Naive B cell (primary cell): ENCODE measurements at places on chromosomes 6 and 20.

- peak; percentile 56 for DNase-seq
Measured at GRCh38 chr6:13355043-13355945, 27.0 kb upstream of the TBC1D7 start.

DNA sequence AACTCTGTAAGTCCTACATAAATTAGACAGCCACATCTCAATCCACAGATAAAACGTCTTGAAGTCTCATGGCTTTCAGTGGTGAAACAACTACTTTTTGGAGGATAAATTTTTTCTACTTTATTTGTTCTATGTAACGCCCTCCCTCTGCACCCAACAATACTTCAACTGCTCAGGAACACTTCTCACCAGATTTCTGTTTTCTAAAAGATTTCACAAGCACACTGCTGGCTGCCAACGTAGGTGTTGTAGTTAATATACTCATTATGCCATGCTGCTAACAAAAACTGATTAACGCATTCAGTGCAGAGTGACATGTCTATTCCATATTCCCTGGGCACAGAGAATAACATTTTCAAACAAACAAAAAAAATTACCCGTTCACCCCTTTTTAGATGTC is 10.2 kb downstream of the USP49 start:
- no peak for DNase-seq

DNA sequence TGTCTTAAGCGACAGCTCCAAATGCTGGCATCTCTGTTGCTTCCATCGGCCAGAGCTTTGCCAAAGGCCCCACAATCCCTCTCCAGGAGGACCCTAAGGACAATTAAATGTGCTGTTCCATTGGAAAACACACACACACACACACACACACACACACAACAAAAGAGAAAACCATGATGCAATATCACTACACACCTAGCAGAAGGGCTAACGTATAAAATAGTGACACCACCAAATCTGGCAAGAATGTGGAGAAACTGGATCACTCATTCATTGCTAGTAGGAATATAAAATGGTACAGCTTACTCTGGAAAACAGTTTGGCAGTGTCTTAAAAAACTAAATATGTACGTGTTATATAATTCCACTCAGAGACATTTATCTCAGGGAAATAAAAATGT is 13.0 kb upstream of the TMEM14A start:
- no peak for DNase-seq

DNA sequence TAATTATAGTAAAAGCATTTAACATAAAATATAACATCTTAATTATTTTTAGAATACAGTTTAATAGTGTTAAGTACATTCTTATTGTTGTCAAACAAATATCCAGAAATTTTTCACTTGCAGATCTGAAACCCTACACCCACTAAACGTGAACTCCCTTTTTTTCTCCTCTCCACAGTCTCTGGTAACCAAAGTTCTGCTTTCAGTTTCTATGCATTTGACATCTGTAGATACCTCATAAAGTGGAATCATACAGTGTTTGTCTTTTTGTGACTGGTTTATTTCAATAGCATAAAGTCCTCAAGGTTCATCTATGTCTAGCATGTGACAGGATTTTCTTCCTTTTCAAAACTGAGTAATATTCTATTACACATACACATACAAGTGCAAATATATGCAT is 286.3 kb downstream of the BTBD3 start:
- DNase-seq = no peak

DNA sequence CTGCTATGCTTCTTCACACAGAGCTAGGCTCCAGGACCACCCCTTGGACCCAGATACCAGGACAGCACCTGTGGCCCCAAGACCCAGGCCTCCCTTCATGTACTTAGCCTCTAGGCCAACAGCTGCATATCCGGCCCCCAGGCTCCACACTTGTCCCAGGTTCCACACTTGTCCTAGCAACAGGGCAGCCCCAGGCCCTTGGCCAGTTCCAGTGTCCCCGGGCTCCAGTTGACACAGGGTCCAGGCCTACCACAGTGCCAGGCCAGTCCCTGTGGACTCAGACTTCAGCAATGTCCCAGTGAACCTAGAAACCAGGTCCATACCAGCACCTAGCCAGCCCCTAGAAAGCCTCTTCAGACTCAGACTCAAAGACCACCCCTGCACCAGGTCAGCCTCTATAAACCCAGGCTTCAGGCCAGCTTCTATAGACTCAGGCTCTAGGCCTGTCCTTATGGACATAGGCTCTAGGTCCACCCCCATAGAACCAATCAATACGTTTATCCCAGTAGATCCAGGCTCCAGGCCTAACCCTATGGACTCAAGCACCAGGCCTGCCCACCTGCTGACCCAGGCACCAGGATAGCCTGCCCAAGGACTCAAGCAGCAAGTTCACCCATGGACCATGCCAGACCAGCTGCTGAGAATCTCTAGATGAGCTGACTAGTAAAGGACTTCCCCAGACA is 46.3 kb downstream of the RCAN2 start:
- no peak for DNase-seq

DNA sequence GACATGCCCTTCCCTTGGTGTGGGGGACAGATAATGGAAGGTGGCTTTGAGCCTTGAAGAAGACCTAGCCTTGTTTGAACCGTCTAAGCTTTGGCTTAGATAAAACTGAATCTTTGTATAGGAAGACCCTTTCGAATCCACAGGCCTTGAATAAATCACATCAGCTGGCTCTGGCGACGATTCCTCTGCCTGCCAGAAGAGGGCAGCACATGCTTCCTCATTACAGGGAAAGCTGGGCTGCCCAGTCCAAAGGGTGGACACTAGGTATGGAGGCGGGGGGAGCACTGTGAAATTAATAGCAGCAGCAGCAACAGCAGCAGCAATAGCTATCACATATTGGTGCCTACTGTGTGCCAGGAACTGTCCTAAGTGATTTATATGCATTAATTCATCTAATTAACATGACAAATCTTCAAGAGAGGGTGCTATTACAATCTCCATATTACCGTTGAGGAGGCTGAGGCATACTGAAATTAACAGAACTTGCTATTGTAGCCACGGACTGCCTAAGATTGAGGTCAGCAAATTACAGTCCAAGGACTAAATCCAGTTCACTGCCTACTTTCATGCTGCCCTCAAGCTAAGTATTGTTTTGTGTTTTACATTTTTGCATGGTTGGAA is 85.1 kb downstream of the CLIC5 start:
- peak; percentile 12 for DNase-seq

DNA sequence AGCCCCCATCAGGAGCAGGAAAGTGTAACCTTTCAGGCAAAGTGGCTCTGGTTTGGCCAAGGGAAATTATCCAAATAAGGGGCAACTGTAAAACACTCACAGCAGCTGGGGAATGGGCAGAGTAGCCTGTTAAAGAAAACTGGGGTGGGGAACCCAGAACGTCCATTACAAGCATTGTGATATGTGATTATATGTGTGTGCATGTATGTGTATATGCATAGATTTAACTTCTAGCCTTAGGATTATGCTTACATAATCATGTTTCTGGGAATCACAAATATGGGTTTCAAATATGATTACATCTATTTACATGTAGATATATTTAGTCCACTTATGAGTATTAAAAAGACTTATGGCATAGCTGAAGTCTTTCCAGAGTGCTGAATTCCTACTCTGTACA is 278.1 kb upstream of the JAG1 start:
- DNase-seq = no peak

GRCh38 chr20:46964618-46965455 is 70.2 kb downstream of the EYA2 start:
- no peak for DNase-seq

- DNase-seq = no peak
Measured at GRCh38 chr20:8431538-8432434, 299.7 kb downstream of the PLCB1 start.

DNA sequence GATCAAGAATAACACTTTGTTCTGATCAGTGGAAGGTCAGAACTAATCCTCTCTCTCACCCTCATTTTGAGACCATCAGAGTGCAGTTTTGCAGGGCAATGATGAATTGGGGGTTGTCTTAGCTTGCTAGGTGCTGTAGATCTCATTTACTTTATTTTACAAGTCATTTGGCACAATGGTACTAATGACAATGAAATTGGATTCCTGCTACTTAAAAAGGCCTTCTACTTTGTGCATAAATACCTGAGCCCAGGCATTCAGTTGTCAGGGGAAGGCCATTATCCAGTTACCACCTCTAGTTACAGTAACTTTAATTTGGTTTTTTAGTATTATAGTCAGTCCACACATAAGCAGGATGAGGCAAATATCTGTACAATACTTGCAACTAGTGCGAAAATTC is 240.0 kb downstream of the HDGFL1 start:
- DNase-seq = no peak

- DNase-seq = no peak
Measured at GRCh38 chr20:7667194-7667593, 273.1 kb downstream of the HAO1 start.

GRCh38 chr6:43828711-43829110 is 58.7 kb downstream of the VEGFA start:
- no peak for DNase-seq

DNA sequence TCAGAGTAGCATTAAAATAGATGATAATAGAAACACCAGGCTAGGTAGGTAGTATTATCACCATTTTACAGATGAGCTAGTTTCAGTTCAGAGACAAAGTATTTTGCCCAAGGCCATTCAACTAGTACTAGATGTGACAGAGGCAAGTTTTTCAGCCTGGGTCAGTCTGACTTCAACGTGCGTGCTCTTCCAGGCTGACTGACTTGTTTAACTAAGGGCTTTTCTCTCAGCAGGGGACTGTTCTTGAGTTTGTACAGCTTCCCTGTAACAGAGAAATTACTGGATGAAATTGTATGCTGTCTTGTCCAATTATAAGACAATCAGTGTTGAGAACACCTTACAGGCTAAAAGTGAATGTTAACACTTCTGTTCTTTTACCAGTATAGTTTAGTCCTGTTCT is 333.5 kb upstream of the MAN1A1 start:
- DNase-seq = no peak

DNA sequence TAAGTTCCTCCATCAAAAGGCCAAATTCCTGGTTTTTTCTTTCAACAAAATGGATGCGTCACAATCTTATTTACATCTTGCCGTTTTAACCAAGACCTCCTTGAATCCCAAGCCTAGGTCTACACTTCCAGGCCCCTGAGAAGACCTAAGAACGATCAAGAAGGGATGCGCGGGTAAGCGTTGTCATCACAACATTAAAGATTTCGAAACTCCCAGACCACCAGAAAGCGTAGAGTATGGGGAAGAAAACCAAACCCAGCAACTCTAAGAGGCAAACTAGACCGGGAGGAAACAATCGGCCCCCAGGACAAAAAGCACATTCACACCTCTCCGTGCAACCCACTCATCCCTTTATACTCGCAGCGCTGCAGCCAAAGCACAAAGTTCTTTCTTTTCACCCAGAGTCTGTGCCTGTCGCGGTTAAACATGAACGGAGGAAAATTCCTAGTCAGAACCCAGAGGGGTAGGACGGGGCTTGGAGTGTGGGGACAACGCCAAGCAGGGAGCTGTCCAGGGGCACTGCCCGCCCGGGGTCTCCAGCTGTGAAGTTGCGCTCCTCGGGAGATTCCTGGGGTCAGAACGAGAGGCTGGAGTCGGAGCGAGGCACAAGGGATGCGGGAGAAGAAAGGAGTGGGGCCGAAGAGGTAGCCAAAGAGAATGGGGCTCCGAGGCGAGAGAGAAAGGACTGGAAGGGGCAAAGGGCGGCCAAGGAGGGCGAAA is 725 bp downstream of the OSER1 start:
- DNase-seq = no peak

GRCh38 chr6:33410711-33411631 is at the start of gene PHF1:
PHF1 (plus strand) TSS chr6:33411014; CDS start chr6:33412264, 1,250 bp downstream.
- no peak for DNase-seq

- DNase-seq = no peak
Measured at GRCh38 chr6:52164319-52165094, 21.7 kb upstream of the IL17A start.

DNA sequence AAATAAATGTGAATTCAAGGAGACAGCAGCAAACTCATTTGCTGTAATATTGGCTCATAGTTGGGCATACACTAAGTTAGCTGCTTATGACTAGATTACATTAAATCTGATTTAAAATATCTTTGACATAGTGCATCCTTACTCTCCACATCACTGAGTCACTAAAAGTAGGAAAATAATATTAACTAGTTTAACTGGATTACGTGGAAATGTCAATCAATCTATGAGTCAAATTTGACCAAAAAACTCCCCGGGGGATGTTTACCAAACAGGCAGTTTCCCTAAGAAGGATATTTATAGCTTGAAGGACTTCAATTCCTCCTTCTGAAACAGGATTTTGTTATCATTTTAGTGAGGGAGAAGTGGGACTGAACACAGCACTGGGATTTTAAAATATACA is 366.5 kb downstream of the ESR1 start:
- DNase-seq = no peak

DNA sequence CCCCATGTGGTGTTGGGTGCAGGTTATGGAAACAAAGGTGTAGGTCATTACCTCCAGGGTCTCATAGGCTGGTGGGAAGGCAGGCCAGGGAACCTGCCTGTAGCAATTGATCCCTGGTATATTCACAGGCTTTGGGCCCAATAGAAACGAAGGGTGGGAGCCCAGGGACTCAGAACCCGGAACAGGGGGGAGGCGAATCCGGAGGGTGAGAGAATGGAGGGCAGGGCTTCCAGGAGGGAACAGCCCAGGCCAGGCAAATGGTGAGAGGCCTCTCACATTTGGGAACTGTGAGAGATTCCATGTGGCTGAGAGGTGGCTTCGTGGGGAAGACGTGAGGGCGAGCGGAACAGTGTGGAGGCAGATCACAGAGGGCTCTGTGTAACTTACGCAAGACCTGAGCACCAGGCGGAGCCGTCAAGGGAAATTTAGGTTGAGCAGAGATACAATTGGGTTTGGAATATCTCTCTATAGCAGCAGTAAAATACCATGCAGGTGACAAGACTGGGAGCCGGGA is 267.1 kb downstream of the ERMARD start:
- no peak for DNase-seq

- no peak for DNase-seq
Measured at GRCh38 chr6:10540073-10540746, 19.1 kb downstream of the GCNT2 start.

DNA sequence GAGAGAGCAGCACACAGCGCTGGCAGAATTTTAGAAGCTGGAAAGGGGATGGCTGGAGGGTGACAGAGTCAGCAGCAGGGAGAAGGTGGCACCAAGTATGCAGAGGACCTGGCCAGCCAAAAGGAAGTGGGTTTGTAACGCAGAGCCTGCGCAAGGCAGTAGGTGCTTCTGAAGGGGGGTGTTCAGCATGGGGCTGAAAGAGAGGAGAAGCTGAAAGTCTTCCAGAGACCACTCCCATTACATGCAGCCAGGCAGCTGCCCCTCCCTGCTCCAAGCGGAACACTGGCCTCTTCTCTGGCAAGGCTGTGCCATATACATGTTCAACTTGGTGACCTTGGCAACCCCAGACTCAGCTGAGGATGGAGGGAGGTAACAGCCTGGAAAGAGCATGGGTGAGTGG is 42.1 kb upstream of the TULP1 start:
- DNase-seq = no peak

- no peak for DNase-seq
Measured at GRCh38 chr6:104014163-104014959, 845.4 kb downstream of the HACE1 start.

GRCh38 chr6:6915813-6916547 is 191.8 kb upstream of the RREB1 start:
- DNase-seq = no peak
